ENCODE measurements at places on chromosomes 5 and 9.

- no peak for DNase-seq
Measured at GRCh38 chr5:109558952-109559351, 130.8 kb upstream of the MAN2A1 start.

- no peak for DNase-seq
Measured at GRCh38 chr9:135335691-135336181, 143.8 kb upstream of the PPP1R26 start.

DNA sequence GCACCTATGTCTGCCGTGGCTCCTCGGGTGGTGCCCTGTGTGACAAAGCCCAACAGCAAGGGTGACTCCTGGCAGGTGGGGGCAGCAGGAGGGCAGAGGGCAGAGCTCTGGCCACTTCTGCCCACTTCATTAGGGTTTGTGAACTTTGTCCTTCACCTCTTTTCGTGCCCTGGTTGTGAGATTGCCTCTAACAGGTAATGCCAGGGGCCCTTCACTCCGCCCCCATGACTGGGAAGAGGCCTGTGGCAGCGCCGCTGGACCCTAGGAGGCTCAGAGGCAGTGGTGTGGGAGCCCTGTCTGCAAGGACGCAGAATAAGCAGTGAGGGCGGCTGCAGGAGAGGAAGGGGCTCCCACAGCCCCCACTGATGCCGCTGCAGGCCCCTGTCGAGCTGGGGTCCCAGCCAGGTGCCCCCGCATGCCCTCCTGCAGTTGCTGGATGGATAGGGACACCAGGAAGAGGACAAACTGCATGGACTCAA is 108.7 kb upstream of the LMX1B start:
- DNase-seq, result no peak

DNA sequence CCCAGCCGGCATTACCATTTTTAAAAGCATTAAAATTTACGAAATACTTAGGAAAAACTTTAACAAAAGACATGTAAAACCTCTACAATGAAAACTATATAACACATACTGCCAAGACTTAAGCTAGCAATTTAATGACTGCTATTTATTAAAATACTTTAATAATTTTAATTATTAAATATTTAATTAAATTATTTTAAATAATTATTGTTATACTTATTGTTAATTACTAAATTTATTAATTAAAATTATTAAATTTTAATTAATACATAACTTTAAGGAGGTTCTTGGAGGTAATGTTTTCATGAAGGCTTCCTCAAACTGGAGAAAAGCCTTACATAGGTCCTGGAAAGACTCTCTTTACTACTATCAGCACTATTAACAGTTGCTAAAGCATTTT is 47.5 kb downstream of the C5orf22 start:
- no peak for DNase-seq

GRCh38 chr5:159377653-159378052 is 47.4 kb upstream of the IL12B start:
- DNase-seq, result no peak

DNA sequence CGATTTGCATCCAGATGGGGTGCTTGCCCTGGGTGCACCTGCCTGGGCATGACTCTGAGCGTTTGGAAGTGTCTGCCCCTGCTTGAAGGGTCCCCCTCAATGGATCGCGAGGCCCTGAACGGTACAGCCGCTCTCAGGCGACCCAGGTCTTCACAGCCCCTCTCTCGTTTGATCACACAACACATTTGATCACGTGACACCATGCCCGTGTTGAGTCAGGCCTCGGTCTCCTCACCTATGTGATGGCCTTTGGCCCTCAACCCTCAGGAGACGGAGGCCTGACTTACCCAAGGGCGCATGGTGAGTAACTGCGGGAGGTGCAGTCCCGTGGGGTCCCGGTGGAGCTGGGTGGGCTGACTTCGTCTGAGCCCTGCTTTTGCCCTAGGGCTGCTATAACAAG is 3.0 kb upstream of the ASB6 start:
- DNase-seq, result no peak

- DNase-seq, result no peak
Measured at GRCh38 chr9:131406563-131407436, 12.9 kb downstream of the PRRC2B start.

GRCh38 chr9:18185196-18185595 is 288.8 kb upstream of the ADAMTSL1 start:
- DNase-seq, result peak; percentile 46

DNA sequence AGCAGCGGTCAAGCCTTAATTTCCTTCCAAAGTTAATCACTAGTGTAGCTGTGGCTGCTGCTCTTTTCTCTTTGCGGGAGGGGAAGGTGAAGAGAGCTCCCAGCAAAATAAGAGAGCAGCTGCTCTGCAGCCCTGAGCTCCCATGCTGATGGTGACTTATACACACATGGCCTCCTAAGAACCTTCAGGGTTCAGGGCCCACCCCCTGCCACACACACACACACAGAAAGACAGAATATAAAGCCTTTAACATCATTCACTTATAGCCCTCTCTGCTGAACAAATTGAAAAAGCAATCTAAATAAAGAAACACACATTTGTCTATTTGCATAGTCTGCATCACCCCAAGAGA is 43.6 kb downstream of the GAS1 start:
- DNase-seq, result no peak

- no peak for DNase-seq
Measured at GRCh38 chr5:72796001-72796400, 20.5 kb upstream of the TNPO1 start.

- DNase-seq, result peak; percentile 23
Measured at GRCh38 chr5:177327539-177328522, 16.1 kb upstream of the MXD3 start.

GRCh38 chr5:124889486-124889825 is 143.0 kb upstream of the ZNF608 start:
- DNase-seq, result no peak

DNA sequence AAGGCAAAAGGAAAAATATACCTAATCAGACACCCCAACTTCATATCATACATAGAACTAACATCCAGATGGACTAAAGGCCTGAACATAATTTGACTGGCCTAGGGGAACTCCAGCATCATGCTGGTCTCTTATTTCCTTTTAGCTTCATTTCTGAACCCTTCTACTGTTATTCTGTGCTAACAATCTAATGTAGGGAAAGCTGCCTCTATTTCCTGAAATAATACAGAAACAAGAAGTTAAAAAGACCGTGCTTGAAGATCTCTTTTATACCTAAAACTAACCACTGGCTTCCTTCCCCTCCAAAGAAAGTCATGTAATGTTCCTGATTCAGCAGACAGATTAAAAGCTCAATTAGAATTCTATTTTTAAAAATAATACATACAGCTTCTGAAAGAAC is 36.7 kb downstream of the LPAR1 start:
- no peak for DNase-seq

- peak; percentile 38 for DNase-seq
Measured at GRCh38 chr5:160507221-160507721, 85.6 kb downstream of the PTTG1 start.

GRCh38 chr9:29958469-29958868 is 2385.2 kb upstream of the C9orf72 start:
- DNase-seq, result no peak

DNA sequence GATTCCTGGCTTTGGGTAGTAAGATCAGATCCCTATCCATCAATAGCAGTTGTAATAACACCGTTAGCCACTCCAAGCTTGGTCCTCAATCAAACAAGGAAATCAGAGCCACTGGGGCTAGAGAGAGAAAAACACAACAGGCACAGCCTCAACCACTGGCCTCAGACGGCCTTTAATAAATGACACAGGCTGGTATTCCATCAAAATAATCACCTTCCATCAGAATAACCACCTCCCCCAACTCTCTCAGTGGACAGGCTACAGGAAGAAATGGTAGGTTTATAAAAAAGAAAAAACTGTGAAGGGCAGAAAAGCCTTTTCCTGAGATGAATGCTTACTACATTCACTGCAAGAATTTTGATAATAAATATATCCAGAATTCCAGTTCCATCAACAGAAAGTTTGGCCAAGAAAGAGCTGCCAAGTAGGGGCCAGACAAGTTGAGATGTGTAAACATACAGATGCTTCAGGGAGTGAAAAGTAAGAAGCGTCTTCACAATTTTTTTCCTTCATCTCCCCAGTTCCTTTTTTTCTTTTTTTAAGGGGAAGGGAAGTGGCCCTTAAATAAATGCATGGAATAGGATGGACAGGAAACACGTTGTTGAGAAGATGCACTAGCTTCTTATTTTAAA is 5.5 kb downstream of the FOXD1 start:
- DNase-seq, result no peak

DNA sequence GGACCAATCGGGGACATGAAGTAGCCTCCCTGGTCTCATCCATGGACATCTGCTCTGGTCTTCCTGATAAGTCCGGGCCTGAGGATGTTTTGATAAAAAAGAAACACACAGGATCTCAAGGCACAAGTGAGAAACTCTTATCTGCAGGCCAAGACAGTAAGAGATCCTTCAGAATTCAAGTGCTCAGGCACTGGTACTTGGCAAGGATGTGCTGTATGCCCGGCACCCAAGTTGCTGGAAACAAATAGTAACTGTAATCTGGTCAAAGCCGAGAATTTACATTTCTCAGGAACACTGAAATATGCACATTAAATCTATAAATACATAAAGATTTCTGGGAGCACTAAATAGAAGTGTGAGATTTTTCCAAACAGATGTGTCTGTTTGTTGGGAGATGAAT is 165.7 kb downstream of the SPOCK1 start:
- DNase-seq, result no peak

GRCh38 chr5:38466424-38467189 is 89.8 kb downstream of the LIFR start:
- no peak for DNase-seq

DNA sequence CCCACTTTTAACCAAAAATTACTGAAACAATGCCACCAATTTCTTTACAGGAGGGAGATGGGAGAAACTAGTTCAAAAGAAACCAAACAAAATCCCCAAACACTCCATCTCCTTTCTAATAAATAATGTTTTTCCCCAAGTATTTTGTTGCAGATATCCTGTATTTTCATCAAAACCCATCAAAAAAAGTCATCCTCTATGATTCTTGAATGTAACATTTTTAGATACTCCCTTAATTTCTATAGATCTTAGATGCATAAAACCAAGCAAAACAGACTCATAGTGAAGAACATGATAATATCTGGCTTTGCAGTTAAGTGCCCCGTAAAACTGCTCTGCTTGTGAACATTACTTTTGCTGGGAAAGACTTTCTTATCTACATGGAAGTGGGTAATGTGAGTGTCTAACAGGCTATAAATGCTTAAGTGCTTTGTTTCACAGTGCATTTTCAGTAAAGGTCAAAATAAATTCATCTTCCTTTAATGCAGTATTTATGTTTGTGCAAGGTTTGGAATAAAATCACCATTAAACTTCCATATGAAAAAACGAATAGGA is 77.3 kb upstream of the TBCA start:
- DNase-seq, result no peak

- DNase-seq, result no peak
Measured at GRCh38 chr9:18126831-18127498, 347.0 kb upstream of the ADAMTSL1 start.

- DNase-seq, result no peak
Measured at GRCh38 chr5:644509-644908, 32.4 kb downstream of the CEP72 start.

- DNase-seq, result no peak
Measured at GRCh38 chr5:172664681-172665541, 23.8 kb downstream of the NEURL1B start.

DNA sequence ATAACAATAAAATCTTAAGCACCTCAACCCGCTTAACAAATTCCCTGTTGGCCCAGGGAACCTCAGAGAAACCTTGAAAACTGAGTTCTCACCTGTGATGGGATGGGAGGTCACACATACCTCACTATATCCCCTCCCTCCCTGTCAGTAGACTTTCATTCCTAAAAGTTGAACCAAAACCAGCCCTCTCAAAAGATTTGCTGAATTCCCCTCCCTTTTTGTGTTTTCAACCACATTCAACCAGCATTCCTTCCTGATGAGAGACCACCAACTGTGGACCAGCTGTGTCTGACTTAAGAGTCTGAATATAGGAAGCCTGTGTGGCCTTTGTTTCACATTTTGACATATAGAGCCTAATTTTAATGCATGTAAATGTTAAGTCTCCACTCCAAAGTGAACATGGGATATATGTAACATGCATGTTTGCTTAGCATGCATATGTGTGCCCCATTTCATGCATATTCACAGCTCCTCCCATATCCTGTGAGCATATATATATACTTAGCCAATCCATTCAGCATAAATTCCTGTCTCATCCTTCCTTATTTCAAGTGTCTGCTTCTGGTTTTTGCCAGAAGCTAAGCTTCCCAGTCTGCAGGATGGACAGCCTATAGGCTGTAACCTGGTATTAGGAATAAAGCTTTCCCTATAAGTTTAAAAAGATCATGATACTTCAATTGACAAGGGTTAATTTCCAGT is 604.6 kb downstream of the PTPRD start:
- DNase-seq, result no peak

GRCh38 chr5:146514575-146514974 is 1.4 kb downstream of the GPR151 start:
- no peak for DNase-seq

GRCh38 chr9:19720377-19720776 is 68.5 kb downstream of the SLC24A2 start:
- peak; percentile 36 for DNase-seq

- DNase-seq, result no peak
Measured at GRCh38 chr5:40627706-40628105, 52.0 kb upstream of the PTGER4 start.
